ENCODE measurements at places on chromosomes 12 and 14.

DNA sequence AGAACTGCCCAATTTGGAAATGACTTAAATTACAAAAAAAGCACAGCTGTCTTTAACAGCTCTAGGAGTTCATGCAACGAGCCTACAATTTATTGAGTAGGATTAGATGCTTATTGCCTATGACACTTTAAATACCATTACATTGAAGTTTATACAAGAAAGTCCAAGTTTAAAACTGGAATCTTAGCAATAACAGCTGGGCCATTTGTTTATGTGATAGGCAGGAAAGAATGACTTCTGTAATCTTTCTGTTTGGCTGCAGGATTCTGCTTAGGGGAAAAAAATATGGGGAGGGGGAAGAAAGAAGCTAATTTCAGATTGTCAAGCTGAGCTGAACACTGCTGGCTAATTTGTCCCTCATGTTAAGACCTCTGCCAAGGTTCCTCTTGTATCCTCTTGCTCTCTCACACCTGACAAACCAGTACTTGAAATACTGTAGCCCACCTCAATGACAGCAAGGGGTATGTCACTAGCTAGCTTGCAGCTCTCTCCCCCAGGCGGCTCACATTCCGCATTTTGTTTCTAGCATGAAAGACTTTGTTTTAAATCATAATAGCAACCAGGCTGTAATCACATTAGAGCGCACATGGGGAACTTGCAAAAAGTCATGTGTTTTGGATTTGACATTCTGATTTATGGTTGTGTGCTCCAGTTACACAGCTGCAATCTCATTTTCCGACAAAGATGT is 384.8 kb downstream of the BMP4 start:
- DNase-seq = no peak

- DNase-seq = no peak
Measured at GRCh38 chr14:34067587-34067986, 116.7 kb upstream of the EGLN3 start.

GRCh38 chr12:86985298-86985697 is 729.1 kb upstream of the MGAT4C start:
- no peak for DNase-seq

DNA sequence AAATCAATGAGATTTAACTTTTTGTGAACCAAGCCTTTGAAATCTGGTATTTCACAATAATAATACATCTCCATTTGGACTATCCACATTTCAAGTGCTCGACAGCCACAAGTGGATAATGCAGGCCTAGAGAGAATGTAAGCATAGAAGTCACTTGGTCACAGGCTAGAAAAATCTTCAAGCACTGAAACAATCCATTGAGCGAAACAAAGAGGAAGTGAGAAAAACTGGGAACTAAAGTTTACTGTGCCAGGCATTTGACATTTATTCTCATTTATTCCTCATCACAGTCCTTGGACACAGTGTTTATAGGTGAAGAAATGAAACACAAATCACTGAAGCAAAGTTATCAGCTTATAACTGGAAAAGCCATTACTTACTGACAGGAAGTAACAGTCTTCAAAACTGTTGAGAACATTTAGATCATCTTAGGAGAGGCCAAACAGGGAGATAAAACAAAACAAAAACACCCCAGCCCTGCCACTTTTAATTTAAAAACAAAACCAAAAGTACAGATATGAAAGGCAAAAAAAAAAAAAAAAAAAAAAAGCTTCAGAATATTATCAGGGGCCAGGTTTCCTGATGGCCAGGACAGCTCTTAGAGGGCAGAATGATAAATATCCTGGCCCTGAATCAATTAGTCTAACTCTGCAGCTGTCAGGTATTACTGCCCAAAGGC is 29.2 kb downstream of the GNS start:
- no peak for DNase-seq

DNA sequence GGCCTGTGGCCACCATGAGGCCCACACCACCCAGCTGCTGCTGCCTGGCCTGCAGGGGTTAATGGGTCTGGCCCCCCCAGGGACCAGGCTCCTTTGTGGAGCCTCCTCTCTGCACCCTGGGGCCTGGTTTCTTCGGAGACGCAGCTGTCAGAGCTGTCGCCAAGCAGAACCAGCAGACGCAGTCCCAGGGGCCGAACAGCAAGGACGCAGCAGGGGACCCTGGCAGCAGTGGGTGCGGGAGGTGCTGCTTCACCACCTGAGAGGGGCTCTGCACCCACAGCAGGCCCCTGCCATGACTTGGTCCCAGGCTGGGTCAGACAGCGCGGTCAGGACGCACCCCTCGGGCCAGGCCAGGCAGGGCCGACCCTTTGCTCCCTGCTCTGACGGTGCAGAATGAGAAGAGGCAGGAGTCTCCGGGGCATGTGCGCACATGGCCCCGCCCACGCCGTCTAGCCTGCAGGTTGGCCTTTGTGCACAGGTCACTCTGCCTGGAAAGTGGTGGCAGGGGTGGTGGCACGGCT is 30.5 kb downstream of the JAG2 start:
- no peak for DNase-seq

All from fibroblast of skin of right biceps (primary cell).